ENCODE measurements at places on chromosomes 3 and 15.

DNA sequence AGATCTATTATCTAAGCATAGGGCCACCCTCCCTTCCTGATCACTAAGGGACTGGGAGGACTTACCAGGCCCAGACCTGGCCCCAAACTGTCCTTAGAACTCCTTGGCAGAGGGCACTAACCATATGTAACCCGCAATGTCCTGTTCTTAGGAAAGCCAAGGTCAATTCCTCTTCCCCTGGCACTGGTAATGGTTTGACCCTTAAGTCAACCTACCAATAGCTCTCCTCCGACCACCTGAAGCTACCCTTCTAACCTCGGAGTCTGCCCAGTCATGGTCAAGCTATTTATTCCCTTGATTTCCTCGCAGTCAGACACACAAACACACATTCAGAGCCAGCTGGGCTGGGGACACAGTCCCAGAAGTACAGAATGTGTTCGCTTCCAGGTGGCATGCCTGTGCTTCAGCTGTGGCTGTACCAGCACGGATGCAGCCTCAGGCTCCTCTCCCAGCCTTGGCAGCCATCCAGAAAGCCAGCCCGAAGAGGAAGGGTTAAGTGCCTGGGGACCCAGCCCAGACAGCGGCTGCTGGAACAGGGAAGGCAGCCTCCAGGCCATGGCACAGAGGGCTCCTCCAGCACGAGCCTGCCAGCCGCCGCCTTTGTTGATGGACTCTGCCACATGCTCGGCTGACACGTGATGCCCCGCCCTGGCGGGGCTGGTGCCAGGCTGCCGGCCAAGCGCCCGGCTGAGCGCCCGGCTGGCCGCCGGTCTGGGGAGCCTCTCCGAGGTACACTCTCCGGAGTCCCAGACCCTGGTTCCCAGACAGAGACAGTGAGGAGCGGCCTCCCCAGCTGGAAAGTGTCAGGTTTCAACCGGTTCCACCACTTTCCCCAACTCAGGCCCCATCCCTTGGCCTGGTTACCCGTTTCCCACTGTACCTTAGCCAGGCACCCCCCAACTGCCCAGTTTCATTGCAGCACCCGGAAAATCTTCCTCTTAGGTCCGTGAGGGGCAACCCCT is 5.5 kb downstream of the BMF start:
- DNase-seq: peak; percentile 91

DNA sequence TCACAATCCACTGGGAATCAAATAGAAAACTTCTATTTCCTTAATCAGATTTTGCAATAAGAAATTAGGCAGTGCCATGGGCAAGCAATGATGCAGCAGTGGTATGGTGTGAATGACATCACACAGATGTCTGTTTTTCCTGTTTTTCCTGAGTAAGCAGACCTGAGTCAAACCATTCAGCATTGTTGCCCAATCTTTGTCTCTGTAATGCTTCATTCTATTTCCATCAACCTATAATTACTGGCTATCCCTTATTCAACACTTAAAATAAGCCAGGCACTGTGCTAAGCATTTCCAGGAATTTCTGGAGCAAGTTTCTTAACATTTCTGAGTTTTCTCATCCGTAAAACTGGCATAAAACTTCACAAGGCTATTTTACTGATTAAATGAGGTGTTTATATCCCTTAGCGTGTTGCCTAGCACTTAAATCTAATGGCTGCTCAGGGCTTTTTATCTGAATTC is 11.3 kb upstream of the OXSR1 start:
- DNase-seq: no peak

DNA sequence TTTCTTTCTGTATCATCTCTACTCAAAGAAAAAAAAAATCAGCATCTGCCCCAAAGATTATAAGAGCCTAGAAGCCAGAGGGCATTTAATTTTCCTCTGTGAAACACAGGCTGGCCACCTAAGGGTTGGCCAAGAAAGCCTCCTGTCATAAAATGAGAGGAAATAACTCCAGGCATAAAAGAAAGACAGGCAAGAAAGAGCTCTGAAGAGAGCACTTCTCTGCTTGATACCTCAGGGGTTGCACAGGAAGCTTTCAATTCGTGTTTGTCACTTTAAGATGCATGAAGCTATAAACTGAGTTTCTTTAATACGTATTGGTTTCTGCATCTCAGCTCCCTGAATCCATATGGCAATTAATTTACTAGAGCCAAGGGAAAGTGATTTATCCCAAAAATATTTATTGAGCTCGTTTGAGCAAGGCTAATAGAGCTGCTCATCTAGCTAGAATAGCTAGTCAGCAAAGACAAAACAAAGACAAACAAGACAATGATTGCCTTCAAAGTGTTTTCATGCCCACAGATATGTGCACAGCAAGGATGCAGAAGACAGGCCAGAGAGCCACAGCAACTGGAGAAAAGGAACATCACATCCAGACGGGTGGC is 35.5 kb downstream of the ATP8B4 start:
- DNase-seq: no peak

DNA sequence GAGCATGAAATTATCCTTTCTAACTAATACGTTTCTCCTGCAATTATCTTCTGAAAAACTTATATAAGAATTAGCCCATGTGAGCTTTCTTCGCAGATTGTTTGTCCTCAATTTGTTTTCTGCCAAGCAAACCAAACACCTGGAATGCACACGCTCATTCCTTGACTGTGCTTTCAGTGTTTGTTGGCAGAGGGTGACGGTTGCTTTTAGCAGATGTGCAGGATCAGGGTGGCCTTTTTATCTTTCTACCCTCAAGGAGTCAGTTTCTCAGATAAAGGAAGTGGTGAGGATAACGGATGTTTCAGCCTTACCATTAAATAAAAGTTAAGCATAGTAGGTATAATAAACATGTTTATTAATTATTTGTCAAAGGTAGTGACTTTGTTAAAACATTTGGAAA is 15.2 kb downstream of the ARPP21 start:
- DNase-seq: no peak

- DNase-seq: no peak
Measured at GRCh38 chr15:62083194-62084154, 16.7 kb downstream of the C2CD4A start.

GRCh38 chr3:104547031-104547430 is 819.7 kb upstream of the ALCAM start:
- no peak for DNase-seq

DNA sequence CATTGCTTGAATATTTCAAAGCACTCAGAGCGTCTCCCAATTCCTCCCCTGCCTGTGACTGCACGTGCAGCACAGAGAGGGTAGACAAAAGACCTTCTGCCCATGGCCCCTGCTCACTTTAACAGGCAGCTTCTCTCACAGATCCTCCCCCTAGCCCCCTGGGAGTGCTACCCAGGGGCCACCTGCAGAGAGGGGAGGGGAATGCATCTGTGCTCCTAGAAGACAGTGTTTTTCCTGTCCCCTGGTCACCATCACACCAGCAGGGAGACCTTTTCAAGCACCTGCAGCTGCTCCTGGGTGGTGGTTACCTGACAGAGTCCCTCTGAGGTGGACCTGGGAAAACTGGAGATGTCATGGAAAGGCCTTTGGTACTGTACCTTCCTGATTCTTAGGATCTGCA is 56.7 kb upstream of the PRR23C start:
- no peak for DNase-seq

DNA sequence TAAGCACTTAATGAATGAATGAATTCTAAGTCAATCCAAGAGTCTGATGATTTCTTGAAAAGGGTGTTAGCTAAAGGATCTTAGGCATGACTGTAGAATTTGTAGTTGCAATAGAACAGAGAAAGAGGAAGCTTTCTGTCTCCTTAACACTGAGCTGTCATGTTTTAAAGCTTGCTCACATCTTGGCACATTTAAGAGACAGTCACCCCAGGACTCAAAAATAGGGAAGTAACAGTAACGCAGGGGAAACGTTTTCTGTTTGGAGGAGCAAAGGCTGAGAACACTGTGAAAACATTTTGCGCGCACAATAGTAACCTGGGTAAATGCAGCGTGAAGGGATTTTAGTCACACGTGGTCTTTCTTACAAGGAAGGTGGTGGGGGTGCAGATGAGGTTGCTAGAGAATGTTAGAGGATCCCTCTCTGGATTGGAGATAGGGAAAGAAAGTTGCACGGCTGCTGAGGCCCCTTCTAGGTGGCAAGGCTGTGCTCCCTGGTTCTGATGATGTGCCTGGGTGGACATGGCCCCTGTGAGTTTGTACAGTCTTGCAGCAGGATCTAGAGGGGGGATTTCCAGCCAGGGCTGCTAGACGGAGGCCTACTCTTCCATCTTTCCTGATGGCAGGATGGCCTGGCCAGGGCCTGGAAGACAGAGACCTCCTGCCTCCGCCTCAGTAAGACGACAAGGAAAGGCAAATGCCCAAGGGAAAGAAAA is 12.0 kb downstream of the STARD5 start:
- DNase-seq: no peak

DNA sequence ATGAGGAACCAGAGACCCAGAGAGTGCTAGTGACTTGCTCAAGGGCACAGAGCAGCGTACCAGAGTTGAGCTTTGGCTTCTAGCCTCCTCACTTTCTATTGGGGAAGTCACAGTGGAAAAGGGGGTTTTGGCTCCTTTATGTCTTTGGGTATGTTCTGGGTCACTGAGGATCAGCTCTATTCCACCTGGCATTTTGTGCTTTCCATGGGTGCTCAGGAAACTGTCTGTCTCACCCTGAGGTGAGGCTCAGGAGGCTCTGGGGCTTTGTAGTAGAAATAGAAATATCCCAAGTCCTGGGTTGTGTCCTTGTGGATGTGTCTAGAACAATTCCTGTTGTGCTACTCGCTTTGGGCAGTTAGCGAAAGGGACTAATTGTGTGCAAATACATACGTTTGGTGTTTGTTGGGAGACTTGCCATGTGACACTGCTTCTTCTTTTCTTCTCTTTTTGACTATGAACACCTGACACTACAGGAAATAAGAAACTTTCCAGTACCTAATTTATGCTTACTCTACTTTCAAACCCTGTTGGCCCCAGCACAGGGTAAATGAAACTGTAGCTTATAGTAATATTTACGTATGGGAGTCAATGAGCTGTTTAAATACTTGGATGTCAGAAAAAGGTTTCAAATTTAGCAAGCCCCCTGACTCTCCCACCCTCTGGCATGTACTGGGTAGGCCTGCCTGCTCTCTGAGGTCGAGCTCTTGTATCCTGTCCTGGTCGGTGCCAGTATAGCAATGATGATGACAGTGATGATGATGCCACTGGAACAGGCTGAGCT is 35.6 kb downstream of the SMAD3 start:
- DNase-seq: no peak

DNA sequence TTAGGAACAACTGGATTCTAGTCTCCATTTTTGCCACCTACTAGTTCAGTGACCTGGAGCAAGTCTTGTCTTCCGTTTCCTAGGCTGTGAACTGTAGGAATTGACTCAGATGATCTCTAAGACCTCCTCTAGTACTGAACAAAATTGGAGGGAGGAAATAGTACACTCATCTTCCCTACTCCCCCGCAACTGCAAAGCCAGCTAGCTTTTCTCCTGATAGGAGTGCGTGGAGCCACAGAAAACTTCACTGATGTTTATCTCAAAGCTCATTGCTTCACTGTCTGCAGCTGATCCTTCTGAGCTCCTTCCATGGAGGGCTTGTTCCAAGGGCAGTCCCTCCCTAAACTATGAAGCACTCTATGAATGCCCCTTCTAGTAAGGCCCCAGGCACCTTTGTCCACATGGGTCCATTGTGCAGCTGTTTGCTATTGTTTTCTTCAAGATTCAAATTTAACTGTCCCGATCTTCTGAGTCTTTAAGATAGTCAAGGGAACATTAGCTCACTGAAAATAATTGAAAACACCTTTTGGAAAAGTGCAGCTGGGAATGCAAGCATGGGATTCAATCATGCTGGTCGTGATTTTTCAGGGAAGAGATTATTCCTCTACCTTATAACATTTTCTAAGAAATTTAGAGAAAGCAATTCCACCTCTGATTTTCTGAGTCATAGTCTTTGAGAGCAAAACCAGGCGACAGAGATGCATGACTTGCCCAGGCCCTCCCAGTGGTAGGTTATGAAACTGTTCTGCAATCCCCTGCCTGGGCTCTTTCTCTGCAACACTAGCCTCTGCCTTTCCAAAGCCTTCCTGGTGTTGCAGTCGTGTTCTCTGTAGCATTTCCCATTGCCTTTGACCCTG is 24.3 kb downstream of the FILIP1L start:
- no peak for DNase-seq

GRCh38 chr3:165194511-165195240 is 1.5 kb downstream of the SLITRK3 start:
- no peak for DNase-seq

- no peak for DNase-seq
Measured at GRCh38 chr15:60781211-60781713, 302.3 kb upstream of the ICE2 start.

DNA sequence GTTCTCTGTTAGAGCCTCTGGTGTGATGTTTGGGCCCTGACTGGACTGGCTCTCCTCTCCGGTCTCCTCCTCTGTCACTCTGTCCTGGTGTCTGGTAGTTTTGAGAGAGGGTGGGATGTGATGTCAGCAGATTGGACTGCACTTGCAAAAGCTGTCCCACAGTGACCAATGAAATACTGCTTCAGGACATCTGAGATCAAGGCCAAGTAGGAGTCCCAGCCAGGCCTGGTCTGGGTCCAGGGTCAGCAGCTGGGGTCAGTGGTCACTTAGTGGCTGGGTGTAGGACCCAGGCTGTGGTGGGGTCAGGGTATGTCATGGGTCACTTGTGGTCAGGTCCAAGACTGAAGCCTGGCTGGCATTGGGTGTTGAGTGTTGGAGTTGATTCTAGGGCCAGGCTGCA is 20.9 kb downstream of the ALDH1L1 start:
- DNase-seq: no peak

- no peak for DNase-seq
Measured at GRCh38 chr3:50342813-50343633, 2.4 kb upstream of the RASSF1 start.

GRCh38 chr3:66618066-66618465 is 117.2 kb upstream of the LRIG1 start:
- no peak for DNase-seq

DNA sequence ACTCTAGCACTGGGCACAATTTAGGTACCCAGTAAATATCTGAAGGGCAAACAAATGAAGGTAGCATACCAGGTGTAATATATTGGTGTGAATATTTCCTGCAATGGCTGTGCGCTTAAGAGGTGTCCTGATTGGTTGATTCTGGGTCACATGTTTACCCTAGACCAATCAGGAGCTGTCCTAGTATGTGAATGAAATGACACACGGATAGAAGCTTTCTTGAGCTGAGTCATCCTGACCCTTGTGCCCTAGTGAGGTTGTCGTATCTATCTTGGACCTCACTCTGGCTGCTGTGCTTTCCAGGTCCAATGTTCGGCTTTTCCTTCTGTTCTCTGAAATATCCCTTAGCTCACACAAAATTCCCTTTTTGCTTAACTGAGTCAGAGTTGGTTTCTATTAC is 58.1 kb upstream of the FOXP1 start:
- DNase-seq: no peak

- peak; percentile 76 for DNase-seq
Measured at GRCh38 chr3:132730891-132731580, 8.8 kb upstream of the NPHP3 start.

DNA sequence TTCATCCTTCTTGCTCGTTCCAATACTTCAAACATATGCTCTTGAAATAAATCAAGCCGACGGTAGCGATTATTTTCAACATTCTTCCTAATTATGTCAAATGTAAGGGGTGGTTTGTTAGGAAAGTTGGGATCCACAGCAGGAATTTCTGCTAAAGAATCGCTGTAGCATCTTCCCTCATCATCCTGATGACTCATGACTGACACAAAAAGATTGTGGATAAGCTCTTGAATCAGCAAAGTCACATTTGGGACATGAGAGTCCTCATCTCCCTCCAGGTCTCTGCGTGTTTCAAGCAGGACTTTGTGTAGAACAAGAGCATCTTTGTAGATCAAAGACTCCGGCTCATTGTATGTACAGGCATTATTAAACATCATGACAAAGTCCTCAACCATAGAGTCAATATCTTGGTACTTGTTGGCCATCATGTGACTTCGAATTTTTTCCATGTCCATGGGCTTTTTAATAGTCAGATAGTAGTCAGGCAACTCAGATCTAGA is 73.0 kb downstream of the UQCC5 start:
- DNase-seq: no peak

All from NCI-H1105 (cell line).